Right forelimb (tissue), 1 donor: ENCODE measurements at places on chromosomes 13 and 19.
A peak's percentile ranks its signal among the peaks of the same experiment; 100 is the strongest.

DNA sequence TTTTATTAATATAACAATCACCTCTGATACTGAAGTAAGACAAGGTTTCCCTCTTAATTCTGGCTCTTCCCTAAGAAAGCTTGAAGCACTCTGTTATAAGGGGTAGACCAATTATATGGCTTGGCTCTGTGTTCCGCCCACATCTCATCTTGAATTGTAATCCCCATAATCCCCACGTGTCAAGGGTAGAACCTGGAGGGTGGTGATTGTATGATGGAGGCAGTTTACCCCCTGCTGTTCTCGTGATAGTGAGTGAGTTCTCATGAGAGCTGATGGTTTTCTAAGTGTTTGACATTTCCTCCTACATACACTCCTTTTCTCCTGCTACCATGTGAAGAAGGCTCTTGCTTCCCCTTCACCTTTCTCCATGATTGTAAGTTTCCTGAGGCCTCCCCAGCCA is 363.8 kb upstream of the PCDH20 start:
- DNase-seq = no peak

DNA sequence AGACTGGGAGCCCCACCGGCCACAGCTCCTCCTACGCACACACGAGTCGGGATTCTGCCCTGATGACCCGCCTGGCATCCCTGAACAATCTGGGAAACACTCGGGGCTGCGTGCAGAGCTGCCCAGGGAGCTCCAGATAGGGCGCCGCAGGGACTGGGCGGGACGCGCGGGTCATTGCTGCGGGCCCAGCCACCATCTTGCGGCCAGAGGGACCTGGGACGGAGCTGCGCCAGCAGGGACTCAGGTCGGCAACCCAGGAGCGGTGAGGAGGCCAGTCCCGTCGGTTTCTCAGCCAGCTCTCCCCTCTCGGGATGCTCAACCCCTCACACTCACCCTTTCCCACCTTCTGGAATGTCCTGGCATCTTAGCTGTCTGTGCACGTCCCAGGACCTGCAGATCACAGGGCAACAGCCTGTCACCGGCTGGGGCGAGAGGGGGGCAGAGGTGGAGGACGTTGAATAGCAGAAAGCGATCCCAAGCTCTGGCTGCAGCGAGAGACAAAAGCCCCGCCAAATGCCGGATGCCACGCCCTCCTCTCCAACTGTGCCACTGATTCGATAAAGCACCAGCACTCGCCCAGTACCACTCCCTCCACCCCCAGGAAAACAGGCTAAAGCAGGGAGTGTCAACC is 20.4 kb upstream of the ZNF91 start:
- peak; percentile 57 for DNase-seq

DNA sequence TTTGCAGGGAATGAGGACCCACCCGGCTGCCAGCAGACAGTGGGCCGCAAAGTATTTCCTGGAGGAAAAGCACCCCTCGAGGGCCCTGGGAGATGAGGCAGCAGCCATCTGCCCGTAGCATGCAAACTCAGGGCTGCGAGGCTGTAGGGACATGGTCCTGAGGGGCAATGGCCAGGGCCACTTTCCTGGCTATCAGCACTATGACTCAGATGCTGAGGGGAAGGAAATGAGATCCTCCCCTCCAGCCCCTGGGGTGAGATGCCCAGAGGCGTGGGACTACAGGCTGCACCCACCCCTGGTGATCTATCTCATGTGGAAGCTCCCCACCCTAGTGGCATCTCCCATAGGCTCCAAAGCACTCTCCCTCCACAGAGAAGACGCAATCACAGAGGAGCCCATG is 80.1 kb downstream of the SLC7A1 start:
- DNase-seq = no peak

DNA sequence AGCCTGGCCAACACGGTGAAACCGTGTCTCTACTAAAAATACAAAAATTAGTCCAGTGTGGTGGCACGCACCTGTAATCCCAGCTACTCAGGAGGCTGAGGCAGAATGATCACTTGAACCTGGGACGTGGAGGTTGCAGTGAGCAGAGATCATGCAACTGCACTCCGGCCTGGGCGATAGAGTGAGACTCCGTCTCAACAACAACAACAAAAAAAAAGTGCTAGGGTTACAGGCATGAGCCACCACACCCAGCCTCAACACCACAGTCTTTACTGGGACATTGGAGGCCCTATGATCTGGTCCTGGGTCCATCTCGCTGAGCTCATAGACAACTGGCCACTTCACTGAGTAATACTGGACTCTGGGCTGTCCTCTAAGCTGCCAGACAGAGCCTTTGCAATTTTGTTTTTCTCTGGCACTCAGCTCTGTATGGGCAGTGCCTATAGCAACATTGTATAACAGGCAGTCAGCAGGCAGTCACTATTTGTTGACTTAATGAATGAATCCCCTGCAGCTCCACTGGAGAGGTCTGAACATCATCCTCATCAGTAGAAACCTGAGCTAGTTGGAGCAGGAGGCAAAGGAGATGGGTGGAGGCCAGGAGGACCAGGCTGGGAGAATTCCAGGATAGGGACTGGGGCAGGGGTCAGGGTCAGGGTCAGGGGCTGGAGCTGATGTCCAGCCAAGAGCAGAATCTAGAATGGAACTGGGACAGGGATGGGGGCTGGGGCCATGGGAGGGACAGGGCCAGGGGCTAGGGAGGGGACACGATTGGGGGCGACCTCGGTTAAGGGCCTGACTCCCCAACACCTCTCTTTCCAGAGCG is 8.1 kb downstream of the BLOC1S3 start:
- DNase-seq = no peak

- no peak for DNase-seq
Measured at GRCh38 chr19:15279326-15279904, 47.2 kb upstream of the EPHX3 start.

- no peak for DNase-seq
Measured at GRCh38 chr13:99665711-99666110, 164.4 kb downstream of the TM9SF2 start.

GRCh38 chr13:41178040-41178439 is 16.3 kb downstream of the KBTBD7 start:
- no peak for DNase-seq

DNA sequence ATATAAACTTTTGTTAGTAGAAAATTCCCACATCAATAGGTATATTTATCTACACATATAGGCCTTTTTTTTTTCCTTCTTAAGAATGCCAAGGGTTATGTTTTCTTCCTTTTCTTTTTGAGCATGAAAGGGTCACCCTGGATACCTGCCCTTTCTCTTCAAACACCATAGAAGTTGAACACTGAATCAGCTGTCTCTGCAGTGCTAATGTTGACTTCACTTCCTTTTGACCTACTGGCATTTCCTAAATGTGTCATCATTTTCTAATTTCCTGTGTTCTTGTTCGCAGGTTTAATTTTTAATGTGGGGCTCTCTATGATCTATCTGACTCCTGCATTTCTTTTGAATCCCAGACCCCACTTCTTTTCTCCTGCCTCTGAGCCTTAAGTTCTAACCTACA is 532.0 kb downstream of the GPC6 start:
- no peak for DNase-seq

DNA sequence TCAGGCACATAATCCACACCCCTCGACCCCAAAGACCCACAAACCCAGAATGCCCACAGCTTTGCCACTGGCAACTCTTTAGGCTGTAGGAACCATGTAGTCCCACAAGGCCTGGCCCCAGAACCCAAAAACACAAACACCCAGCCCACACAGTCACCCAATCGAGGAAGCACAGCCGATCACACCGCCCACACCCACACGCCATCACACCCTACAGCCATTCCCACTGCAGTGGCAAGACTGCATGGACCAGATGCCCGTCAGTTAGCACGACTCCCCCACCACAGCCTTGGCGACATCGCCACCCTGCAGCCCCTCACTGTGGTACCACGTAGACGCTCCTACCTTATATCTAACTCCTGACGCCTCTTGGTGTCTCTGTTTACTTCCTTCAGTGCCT is 24.0 kb upstream of the MEIS3 start:
- no peak for DNase-seq

DNA sequence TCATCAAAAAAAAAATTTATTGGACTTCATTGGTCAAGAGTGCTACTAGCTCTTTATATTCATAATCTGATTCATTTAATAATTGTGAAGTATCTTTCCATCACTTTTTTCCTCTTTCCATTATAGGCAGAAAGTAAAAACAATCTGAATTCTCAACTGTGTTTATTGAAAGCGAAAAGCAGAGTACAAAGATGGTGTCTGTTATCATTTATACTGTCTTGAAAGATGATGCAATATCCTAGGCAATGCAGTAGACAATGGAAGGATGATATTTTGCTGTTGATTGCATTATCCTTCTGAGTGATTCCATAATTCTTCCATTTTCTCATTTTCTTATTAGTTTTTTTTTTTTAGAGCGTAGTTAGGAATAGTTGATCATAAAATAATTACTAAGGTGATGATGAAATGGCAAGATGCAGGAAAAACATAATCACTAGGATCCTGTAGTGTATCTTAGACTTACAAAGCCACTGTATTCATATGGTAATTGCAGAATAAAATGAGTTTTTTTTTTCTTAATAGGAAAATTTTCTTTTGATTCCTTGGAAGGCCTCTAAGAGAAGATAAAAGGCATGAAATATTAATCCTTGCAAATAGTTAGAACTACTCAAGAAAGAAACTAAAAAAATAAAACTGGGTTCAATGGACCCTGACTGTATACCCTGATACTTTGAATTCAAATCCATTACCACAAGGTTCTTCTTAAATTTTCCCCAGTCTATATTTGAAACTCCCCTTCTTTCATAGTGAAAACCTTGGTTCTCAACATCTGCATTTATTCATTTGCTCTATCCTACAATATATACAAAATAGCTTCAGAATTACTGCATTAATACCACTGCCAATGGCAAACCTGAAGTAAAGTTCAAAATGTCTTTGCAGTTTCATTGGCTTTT is 11.6 kb downstream of the URI1 start:
- no peak for DNase-seq

DNA sequence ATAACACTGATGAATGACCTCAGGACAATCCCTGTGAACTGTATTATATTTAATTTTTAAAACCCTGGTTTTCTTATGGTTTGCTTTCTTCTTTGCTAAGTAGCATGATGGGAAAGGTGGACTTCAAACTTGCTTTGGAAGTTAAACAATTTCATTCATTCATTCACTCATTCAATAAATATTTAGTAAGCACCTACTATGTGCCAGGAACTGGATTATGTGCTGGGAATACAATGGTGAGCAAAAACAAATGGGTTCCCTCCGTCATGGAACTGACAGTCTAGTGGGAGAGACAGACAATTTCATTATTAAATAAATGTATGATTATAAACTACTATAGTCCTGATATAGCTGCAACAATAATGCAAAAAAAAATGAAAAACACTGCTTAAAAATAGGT is 70.3 kb downstream of the USP12 start:
- DNase-seq = no peak

- no peak for DNase-seq
Measured at GRCh38 chr13:86839221-86839620, 832.0 kb upstream of the SLITRK5 start.

GRCh38 chr13:110716247-110716515 is 2.7 kb downstream of the ING1 start:
- no peak for DNase-seq

DNA sequence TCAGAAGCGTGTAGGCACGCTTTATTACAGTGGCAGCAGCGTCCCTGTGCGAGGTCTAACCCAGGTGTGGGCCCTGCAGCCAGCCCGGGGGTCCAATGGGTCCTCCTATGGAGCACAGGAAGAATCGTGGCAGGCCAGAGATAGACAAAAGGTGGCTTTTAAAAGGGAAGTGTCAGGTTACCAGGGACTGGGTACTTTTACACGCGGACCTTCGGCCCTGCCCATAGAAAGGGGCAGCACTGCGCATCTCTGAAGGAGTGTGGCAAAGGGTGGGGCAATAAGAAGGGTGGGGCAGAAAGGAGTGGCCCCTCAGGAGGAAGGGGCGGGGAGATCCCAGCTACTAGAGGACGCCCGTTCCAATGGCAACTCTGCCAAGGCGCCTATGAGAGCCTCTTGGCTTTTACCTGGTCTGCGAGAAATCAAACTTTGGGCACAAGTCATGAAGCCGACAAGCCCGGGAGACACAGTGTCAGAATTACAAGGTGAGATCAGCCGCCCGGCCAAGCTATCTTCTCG is 1419.8 kb downstream of the UQCRFS1 start:
- DNase-seq = no peak

- DNase-seq = no peak
Measured at GRCh38 chr13:33512880-33513554, 227.5 kb upstream of the STARD13 start.

DNA sequence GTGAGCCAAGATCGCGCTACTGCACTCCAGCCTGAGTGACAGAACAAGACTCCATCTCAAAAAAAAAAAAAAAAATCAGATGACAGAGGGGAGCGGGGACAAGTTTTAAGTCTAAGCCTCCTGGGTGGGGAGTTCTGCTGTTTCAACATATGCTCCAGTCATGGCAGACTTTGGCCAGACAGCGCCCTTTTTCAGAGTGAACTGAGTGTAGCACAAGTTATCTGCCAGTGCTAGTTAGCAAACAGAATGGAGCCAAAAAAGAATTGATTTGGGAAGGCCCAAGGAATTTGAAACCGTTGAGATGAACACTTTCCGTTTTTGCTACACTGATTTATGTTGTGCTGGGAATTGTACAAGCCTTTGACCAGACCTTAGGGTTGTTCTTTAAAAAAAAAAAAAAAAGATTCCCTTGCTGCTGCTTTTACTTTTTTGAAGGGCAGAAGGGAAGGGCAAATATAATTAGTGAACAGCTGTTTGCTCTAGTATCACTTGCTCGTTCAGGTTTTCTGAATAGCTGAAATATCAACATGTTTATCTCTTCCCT is 5.7 kb downstream of the ACTN4 start:
- DNase-seq = no peak

DNA sequence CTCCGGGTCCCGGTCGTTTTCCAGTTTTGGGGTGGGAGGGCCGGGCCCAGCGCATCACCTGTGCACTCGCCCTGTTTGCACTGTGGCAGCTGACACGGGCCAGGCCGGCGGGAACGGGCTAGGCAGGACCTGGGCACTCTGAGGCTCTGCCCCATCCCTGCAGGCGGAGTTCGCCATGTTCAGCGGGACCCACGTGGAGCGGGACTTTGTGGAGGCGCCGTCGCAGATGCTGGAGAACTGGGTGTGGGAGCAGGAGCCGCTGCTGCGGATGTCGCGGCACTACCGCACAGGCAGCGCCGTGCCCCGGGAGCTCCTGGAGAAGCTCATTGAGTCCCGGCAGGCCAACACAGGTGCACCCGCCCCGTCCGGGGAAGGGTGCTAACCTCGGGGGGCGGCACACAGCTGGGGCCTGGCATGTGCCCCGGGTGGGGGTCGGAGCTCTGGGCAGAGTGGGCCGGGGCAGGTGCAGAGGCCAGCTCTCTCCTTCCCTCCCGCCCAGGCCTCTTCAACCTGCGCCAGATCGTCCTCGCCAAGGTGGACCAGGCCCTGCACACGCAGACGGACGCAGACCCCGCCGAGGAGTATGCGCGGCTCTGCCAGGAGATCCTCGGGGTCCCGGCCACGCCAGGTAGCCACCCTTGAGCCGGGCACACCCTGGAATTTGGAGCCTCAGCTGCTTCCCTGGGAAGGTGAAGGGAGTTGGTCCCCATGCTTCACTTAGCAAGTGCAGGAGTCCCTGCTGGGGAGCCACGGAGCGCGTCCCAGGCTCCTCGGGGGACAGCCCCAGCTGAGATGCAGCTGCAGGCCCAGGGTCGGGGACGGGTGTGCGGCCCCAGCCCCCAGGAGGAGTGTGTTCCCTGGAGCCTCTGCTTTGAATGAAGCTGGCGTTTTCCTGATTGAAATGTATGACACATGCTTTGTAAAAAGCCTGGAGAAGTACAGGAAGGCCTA is 9.3 kb upstream of the ZNF554 start:
- no peak for DNase-seq

GRCh38 chr19:46404753-46405468 is 8.5 kb downstream of the CCDC8 start:
- peak; percentile 79 for DNase-seq
